ENCODE measurements at places on chromosomes 4 and X.

DNA sequence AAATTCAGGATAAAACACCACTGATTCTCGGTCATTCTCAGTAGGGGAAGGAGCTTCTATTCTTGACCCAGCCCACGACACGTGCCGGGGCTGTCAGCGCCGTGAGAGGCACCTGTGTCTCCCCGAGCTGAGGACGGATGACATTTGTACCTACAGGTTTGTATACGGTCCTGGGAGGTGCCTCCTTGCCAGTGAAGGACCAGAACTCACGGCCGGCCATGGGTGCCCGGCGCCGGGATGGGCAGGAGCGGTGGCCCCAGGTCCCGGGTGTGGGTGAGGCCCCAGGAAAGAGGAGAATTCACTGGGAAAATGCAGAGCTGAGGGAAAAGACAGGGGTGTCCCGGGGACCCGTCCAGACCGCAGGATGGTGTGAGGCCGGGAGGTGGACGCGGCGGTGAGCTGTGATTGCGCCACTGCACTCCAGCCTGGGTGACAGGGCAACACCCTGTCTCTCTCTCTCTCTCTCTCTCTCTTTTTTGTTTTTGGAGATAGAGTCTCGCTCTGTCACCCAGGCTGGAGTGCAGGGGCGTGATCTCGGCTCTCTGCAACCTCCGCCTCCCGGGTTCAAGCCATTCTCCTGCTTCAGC is 48.9 kb upstream of the PPP2R3B start:
- DNase-seq: no peak

DNA sequence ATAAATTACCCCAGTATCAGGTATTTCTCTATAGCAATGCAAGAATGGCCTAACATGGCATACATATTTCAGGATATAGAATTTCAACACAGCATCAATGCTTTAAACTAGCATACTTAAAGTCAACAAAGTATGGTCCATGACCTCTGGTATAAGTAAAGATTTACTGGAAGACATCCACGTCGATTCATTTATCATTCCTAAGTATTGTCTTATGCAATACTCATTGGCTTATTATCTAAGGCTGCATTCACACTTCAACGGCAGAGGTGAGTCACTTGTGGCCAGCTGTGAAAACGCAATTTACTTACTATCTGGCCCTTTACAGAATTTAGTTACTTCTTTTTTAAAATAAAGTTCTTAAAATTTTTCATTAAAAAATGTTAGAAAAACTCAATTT is 42.6 kb downstream of the ADGRA3 start:
- no peak for DNase-seq

GRCh38 chrX:140521393-140521792 is 16.5 kb upstream of the SOX3 start:
- no peak for DNase-seq

- DNase-seq: no peak
These were observed 67.9 kb upstream of the TBL1X start for GRCh38 chrX:9396930-9397329.

DNA sequence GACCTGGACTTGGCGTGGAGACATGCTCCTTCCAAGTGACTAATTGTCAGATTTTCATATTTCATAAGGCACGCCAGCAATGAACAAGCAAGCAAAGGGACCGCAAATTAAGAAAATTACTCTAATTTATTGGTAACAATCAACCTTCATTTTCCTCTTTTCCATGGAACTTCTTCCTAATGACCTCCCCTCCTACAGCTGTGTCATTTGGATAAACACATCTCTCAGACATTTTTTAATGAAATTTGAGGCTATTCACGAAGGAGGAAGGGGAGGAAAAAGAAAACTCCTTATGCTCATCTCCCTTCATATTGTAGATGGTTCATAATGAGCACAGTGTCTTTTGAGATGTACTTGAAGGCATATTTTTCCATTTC is 38.6 kb upstream of the TLR3 start:
- no peak for DNase-seq

DNA sequence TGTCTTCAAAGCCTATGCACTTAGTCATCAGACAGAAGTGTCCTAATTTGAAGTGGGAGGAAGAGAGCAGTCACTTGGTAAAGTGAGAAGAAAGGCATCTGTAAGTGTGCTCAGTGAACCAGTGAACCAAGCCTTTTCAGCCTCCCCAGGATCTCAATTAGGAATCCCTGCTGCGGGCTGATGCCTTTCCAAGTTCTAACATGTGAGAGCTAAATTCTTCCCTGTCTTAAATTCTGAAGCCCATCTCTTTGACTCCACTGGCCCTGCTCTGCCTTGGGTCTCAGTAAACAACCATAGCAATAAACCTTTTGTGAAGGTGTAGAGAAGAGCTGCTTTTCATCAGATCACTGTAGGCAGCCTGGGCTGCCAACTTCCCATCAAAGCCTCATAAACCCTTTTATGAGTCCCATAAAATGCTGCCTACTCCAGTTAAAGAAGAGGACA is 701.2 kb upstream of the LCORL start:
- DNase-seq: no peak

DNA sequence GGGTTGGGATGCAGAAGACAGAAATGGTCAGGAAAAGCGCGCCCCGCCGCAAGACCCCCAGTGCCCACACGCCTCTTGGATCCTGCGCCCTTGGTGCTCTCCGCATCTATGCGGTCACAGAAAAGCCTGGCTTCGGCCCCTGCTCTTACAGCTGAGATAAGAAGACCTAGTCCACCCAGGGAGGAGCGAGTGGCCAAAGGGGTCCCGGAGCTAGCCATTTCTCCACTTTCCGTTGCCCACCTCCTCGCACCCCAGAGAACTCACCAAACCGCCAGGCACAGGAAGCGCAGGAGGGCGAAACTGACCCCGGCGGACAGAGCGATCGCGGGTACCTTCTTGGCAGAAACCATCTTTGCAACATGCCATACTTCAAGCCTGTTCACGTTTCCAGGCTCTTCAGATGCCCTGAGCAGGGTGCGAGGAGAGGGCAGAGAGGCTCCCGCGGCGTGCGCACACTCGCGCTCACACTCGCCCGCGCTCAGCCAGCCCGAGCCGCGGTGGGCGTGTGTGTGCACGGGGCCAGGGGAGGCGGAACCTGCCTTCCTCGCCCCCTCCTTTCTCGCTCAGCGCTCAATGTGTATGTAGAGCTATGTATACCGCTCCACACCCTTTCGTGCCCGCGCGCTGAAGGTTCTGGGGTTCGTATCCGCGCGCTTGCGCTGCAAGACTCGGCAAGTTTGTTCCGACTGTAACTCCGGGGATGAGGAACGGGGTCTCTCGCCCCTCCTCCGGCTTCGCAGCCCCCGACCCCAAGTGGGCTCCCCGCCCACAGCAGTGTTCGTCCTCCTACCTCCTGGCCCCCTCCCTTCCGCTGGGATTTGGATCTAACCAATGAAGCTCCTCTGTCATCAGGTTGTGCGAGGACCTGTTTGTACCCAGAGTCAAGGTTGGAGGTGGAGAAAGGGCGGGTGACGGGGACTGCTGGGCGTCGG is at the start of gene GABRA4:
Gene GABRA4 (minus strand): TSS at position 507 of the 932 bp plus-strand sequence. CDS start 157 bp downstream, at position 350.
- no peak for DNase-seq

DNA sequence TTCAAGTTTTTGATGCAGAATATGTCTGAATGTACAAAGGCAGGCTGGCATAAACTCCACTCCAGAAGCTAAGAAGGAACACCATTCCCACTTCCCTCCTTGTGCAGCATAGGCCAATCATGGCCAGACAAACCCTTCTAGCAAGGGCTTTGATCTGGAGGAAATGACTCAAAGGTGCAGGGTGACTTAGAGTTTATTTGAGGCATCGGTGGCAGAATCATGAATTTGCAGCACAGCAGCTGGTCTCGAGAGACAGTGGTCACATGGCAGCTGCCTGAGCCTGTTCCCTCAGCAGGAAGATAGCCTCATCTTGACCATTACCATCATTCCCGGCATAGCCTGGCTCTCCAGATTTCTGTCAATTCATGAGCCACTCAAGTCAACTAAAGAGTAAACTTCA is 154.5 kb downstream of the ATP10D start:
- no peak for DNase-seq

GRCh38 chr4:39427520-39428114 is 20.9 kb downstream of the KLB start:
- no peak for DNase-seq

DNA sequence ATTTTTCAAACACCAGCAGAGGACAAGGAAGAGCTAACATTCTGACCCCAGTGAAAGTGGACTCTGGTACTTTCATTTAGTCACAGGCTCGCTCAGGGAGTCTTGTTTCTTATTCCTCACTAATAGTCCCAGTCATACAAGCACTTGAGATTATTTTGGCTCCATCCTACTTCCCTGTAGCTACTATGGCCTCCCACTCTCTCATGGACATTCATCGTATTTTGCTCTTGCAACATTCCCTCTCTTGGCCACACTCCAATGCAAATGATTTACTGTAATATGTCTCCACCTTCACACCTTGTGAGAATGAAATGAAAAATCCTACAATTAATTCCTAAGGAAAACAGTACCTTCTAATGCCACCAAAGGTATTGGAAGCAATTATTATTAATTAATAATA is 21.3 kb downstream of the PLRG1 start:
- no peak for DNase-seq

DNA sequence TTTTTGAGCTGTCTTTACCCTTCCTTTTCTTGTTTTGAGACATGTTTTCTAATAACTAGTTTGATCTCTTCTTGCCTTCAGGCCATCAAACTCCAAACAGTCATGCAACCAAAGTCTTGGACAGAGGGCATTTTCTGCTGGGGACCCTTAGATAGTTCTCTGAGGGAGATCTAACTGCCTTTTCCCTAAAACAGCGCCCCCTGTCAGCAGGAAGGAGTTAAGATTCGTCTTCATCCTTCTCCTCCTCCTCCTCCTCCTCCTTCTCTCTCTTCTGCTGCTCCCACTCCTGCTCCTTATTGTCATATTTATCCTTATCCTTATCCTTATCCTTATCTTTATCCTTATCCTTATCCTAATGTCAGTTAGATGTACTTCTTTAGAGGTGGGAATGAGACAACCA is 417.2 kb downstream of the TRAM1L1 start:
- no peak for DNase-seq

DNA sequence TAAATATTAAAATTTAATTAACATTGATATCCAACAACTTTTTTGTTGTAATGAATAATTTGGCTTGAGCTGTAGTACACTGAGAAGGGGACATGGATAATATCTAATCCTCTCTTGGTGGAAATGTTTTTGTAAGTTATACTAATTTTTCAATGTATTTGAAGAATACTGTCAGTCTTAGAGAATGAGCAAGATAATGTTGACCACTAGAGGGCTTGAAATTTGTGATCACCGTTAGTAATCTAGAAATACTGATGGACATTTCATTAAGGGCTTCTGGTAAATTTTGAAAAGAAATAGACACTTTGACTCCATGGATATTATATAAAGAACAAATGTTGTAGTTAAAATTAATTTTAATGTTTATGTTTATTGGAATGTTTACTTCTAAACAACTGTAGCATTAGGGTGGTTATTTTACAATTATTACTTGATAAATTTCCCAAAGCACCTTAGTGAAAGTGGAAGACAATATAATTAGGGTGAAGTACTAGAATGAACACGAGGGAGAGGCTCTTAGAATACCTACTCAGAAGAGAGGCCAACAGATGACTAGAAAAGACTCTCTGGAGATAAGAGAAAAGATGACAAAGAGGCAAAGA is 20.0 kb upstream of the CAMK2D start:
- peak; percentile 27 for DNase-seq

DNA sequence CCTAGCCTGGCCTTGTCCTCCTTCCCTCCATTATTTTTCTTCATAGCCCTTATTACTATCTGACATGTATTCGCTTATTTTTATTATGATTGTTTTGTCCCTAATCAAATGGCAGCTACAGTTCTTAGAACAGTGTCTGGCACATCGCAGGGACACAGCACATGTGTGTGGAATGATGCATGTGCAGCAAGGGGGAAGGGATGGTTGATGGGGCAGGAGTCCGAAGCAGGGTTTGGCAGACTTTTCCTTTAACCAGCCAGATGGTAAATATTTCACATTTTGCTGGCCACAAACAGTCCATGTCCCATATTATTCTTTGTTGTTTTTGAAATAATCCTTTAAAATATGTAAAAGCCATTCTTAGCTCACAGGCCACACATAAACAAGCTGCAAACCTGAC is 128.3 kb upstream of the STIM2 start:
- DNase-seq: no peak

- DNase-seq: no peak
These were observed 170.6 kb upstream of the HAND2 start for GRCh38 chr4:173700650-173701049.

DNA sequence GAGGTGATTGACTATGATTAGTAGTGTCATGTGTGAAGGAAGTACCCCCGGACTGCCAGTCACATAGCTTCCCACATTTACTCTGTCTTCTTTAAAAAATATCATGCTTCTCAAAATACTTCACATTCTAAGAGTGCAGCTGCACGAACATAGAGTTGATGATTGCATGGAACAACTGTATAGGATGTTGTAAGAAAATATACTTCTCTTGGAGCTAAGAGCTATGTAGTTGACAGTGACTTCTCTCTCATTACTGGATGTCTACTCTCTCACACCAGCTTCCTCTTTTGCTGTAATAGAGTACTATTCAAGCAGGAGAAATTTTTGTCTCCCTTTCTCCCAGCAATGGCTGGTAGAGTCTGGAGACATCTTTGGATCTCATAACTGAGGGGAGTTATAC is 99.4 kb upstream of the PUDP start:
- DNase-seq: no peak

DNA sequence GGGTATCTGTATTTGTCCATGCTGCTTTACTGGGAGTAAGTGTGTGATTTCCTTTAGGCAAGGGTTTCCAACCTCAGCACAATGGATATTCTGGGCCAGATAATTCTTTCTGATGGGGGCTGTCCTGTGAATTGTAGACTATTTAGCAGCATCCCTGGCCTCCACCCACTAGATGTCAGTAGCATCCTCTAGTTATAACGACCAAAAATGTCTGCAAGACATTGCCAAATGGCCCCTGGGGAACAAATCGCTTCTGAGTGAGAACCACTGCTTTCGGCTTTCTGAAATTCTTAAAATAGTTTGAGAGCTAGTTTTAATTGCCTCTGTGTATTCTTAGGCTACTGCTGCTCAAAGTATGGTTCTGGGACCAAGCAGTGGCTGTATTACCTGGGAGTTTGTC is 81.2 kb upstream of the GPM6B start:
- peak; percentile 15 for DNase-seq

GRCh38 chr4:87566276-87566675 is 37.1 kb upstream of the SPARCL1 start:
- no peak for DNase-seq

GRCh38 chrX:68894142-68894512 is 65.3 kb downstream of the EFNB1 start:
- DNase-seq: no peak
